ENCODE measurements at places on chromosomes 4 and X. TPM values are rescaled to one million over a fixed set of nuclear protein-coding genes. Genes with fewer than 3 reads are reported as not detected.
A peak's percentile ranks its signal among the peaks of the same experiment; 100 is the strongest.

DNA sequence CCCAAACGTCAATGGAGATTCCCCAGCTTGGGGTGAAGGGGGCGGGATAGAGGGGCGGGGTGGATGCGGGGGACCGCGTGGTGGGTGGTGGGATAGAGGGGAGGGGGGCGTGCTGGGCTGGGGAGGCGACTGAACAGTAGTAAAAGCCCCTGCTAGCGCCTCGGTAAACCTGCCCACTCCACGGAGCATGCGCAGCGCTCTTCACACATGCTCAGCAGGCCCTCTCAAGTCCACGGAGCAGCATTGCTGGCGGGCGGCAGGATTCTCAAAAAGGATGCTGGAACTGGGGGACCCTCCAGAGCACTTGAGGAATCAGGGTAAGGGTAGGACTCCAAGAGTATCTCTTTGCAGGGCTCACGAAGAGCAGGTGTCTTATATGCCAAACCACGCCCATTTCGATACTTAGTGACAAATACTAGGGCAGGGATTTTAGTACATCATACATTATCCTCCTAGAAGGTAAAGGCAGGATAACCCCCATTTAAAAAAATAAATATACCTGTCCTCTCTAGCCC is 378 bp upstream of the RPS6KA6 start:
- H3K36me3 ChIP-seq: no peaks in the 10 kb centered on the region
- H3K27ac ChIP-seq: peak overlapping the region; percentile 13
- DNase-seq: no peak
- H3K27me3 ChIP-seq: no peaks in the 10 kb centered on the region
- no peaks in the 10 kb centered on the region for H3K4me1 ChIP-seq
- peak overlapping the region; percentile 53 for H3K4me3 ChIP-seq

DNA sequence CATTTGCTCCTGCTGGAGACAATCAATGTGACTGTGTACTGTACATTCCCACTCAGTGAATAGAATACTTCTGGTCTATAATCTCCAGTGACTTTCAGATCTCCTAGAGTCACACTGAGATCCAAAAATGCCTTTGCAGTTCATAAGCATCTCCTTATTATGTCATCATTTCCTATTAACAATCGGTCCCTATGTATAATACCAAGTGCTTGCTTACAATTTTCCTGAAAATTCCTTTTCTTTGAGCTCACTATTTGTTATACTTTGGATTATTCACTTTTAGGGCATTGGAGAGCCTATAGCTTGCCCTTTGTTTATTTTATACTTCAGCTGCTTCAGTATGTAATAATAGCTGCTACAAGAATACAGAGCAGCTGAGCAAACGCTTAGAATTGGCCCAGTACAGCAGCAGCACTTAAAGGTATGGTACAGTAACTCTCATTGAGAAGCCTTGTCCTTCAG is 313.0 kb downstream of the DCTD start:
- H3K36me3 ChIP-seq: no peaks in the 10 kb centered on the region
- DNase-seq: no peak
- H3K27ac ChIP-seq: no peak overlapping the region
- no peaks in the 10 kb centered on the region for H3K4me1 ChIP-seq
- H3K27me3 ChIP-seq: no peaks in the 10 kb centered on the region

DNA sequence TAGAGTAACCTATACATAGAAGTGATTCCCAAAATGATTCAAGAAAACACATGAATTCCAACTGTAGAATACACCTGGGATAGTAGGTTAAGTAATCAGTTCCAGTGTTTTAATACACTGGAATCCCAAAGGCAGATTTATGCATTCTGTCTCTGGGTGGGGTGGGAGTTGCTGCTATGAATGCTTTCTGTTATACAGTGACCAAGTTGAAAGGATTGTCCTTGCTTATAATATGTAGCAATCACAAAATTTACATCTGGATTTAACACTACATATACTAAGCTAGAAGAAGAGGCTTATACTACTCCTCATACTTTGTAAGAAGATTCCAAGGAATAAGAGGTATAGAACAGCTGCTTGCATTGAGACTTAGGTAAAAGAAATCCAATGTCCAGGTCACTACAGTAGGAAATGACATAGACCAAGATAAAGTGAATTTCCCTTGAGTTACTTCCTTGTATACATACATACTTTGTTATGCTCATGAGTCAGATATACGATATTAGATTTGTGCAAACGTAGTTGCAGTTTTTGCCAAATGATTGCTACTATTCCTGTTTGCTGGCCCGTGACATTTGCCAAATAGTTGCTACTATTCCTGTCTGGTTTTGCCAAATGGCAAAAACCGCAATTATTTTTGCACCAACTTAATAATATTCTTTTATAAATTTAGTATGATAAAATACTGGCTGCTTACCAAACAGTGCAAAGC is 210.5 kb upstream of the DIAPH2 start:
- H3K36me3 ChIP-seq: no peaks in the 10 kb centered on the region
- no peaks in the 10 kb centered on the region for H3K27me3 ChIP-seq
- no peak overlapping the region for H3K4me3 ChIP-seq

- H3K4me3 ChIP-seq: no peak overlapping the region
- no peaks in the 10 kb centered on the region for H3K36me3 ChIP-seq
- no peak overlapping the region for H3K27ac ChIP-seq
- no peaks in the 10 kb centered on the region for H3K27me3 ChIP-seq
These were observed 101.8 kb upstream of the TLR3 start for GRCh38 chr4:185966997-185967775.

DNA sequence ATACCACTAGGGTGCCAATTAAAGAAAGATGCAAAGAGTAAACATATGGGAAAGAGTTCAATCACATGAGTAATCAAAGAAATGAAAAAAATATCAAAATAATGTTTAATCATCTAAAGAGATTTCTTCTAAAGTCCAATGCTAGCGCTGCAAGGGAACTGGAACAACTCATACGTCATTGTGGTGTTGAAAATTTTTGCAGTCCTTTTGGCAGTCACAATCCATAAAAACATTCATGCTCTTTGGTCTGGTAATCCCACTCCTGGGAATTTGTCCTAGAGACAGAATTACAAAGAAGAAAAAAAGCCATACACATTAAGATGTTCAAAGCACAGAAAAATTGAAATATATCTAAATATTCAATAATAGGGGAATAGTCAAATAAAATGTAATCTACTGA is 4.6 kb downstream of the P2RY4 start:
- no peak for DNase-seq
- no peaks in the 10 kb centered on the region for H3K27me3 ChIP-seq
- H3K36me3 ChIP-seq: no peaks in the 10 kb centered on the region
- no peak overlapping the region for H3K4me3 ChIP-seq
- no peak overlapping the region for H3K27ac ChIP-seq
- H3K4me1 ChIP-seq: no peaks in the 10 kb centered on the region

GRCh38 chr4:80492761-80493160 is 157.2 kb downstream of the CFAP299 start:
- no peaks in the 10 kb centered on the region for H3K27me3 ChIP-seq
- H3K4me3 ChIP-seq: no peak overlapping the region
- no peak for DNase-seq
- H3K4me1 ChIP-seq: no peaks in the 10 kb centered on the region
- no peaks in the 10 kb centered on the region for H3K36me3 ChIP-seq
- no peak overlapping the region for H3K27ac ChIP-seq

DNA sequence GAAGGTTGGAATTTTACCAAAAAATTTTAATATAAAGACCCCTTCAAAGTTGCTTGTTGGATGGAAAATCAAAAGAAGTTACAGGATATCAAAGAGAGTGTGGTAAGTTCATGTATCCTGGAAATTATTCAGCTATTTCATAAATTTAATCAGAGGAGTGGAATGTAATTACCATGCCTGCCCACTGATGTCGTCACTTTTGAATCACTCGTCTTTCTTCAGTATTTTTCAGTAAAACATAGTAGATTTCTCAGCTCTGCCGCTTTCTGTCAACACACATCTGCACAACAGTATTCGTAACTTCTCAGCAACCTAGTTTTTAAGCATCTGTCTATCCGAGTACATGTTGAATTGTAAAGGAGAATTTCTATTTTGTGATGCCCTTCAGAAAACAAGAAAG is 2163.0 kb upstream of the AGA start:
- no peak overlapping the region for H3K4me3 ChIP-seq
- no peak for DNase-seq
- H3K4me1 ChIP-seq: no peaks in the 10 kb centered on the region

- H3K4me1 ChIP-seq: no peaks in the 10 kb centered on the region
- H3K27me3 ChIP-seq: no peaks in the 10 kb centered on the region
- no peak for DNase-seq
- H3K36me3 ChIP-seq: no peaks in the 10 kb centered on the region
- H3K27ac ChIP-seq: no peak overlapping the region
These were observed 132.7 kb upstream of the MAP3K15 start for GRCh38 chrX:19647731-19648588.

DNA sequence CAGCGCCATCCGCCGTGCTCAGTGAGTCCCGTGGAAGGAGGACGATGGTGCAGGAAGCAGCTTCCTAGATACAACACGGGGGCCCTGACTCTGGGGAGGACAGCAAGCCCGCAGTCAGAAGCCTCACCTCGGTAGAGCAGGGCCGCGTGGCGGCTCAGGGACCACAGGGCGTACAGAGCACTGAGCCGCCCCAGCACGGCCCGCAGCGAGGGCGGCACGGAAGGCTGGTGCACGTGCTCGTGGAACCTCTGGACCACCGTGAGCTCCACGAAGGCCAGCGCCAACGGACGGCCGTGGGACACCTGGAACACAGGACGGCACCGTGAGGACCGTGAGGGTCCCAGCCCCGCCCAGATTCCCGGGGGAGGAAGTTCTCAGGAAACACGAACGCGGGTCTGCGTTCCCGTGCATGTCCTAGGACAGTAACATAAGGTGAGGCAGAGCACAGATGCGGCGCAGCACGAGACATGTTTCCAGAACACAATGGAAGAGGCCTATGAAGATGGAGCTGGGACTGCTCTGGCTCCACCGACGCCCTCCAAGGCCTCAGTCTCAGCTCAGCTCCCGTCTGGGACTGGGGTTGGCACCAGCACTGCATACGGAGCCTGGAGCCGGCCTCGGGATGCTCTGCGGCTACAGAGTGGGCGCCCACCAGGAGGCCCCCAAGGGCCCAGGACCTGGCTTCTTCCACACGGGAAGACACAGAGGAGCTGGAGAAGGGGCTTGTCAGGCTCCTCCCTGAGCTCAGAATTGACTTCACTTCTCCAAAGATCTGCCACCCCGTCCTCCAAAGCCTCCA is 65.5 kb downstream of the ACOX3 start:
- no peaks in the 10 kb centered on the region for H3K27me3 ChIP-seq
- no peak overlapping the region for H3K27ac ChIP-seq
- no peaks in the 10 kb centered on the region for H3K4me1 ChIP-seq
- H3K4me3 ChIP-seq: no peak overlapping the region
- DNase-seq: no peak
- peaks cover 9% of the 10 kb centered on the region for H3K36me3 ChIP-seq

- H3K36me3 ChIP-seq: no peaks in the 10 kb centered on the region
- H3K27ac ChIP-seq: no peak overlapping the region
- no peak for DNase-seq
- no peaks in the 10 kb centered on the region for H3K4me1 ChIP-seq
- H3K4me3 ChIP-seq: no peak overlapping the region
These were observed 55.3 kb downstream of the MSL3 start for GRCh38 chrX:11813341-11813740.

- H3K4me3 ChIP-seq: no peak overlapping the region
- no peak overlapping the region for H3K27ac ChIP-seq
- DNase-seq: no peak
- no peaks in the 10 kb centered on the region for H3K4me1 ChIP-seq
- no peaks in the 10 kb centered on the region for H3K36me3 ChIP-seq
These were observed 909 bp upstream of the PRKG2 start for GRCh38 chr4:81215931-81216330.

DNA sequence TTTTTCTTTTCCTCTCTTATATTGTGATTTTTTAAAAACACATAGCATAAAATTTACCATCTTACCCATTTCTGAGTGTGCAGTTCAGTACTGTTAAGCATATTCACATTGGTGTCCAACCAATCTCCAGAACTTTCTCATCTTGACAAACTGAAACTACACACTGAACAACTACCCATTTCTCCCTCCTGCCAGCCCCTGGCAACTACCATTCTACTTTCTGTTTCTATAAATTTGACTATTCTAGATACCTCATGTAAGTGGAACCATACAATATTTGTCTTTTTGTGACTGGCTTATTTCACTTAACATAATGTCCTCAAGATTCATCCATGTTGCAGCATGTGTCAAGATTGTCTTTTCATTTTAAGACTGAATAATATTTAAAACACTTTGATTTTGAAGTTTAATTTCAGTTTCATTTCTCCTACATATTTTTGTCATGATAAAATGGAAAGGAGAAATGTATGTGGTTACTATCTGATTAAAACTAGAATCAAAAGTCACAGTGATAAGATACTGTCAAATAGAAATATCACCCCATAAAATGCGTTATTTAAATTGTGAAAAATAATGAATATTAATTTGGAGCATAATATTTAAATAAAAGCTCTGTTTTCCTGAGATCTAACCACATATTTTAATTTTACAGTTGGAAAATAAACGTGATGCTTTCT is 122.8 kb downstream of the DIPK2B start:
- H3K4me3 ChIP-seq: no peak overlapping the region
- H3K36me3 ChIP-seq: no peaks in the 10 kb centered on the region
- no peaks in the 10 kb centered on the region for H3K27me3 ChIP-seq

- DNase-seq: no peak
- H3K36me3 ChIP-seq: no peaks in the 10 kb centered on the region
- H3K27me3 ChIP-seq: no peaks in the 10 kb centered on the region
- peak overlapping the region; percentile 22 for H3K27ac ChIP-seq
These were observed 3.7 kb upstream of the IRAK1 start for GRCh38 chrX:154023276-154024000.

The SPOCK3 gene
- total RNA-seq: 0.74 TPM

The JADE3 gene
- 5.2 TPM for total RNA-seq

The SPANXB1 gene
- not detected for total RNA-seq

The HSD17B11 gene
- total RNA-seq: 94.5 TPM

The FHDC1 gene
- 6.4 TPM for total RNA-seq

The GPR78 gene
- 23.1 TPM for total RNA-seq
